ENCODE measurements at places on chromosomes 16 and 17.

- DNase-seq: peak; percentile 90
These were observed 10.3 kb downstream of the LYRM1 start for GRCh38 chr16:20910781-20911321.

DNA sequence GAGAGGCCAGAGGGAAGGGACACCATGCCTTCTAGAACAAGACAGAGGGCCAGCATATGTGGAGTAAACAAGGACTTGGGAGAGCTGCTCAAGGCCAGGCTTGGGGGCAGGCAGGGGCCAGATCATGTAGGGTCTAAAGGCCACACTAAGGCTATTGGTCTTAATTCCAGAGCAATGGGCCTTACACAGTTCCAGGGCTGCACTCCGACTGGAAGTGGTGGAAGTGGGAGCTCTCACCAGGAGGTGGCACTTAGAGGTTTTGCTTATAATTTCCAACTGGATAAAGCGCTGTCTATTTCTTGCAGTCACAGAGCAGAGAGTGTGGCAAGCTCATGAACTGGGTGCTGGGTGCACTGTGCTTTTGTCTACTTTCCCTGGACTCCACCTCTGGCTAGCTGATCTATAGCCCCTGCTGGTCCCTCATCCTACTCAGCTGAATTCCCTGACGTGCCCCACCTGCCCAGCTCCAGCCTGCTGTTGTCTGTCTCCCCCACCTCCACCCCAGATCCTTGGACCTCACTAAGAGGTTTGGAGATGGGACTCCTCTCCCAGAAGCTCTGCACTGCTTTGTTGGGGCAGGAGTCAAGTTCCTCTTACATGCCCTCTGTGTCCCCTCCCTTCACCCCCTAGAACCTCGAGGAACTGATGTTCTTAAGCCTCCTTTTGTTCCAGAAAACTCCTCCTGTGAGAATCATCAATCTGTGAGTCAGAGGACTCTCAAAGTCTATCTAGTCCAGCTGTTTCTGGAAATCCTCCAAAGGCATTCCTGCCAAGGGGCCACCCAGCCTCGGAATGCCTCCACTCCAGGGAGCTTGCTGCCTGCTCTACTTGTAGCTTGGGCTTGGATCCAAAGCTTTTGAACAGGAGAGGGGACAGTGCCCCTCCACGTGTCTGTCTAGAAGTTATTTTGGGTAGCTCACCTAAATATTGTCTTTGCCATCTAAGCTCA is 48.1 kb upstream of the KSR1 start:
- peak; percentile 75 for DNase-seq

- DNase-seq: no peak
These were observed 3.9 kb downstream of the GLIS2 start for GRCh38 chr16:4319454-4320421.

DNA sequence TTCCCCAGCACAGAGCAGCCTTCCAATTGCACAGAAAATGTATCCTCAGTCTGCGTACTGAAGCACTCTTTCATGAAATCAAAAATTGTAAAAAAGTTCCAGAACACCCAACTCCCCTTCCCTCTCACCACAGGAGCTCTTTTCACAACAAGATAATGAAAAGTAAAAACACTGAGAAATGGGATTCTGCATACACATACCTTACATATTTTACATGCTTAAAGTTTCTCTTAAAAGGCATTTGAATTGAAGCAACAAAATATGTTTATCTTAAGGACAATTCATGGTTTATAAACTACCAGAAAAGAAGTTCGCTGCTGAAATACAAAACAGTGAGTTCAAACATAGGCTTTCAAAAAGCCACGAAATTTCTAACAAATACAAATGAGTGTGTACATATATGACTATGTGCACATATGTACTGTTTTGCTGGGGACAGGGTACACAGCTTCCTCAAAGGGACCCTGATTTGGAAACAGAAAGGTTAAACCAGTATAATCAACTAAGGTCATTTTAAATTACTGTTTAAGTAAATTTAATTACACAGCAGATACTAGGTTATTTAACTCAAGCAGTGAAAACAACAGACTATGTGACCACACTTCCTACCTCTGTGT is 33.8 kb downstream of the COG1 start:
- DNase-seq: peak; percentile 33

- DNase-seq: no peak
These were observed 217.8 kb downstream of the ZNF423 start for GRCh38 chr16:49637933-49638672.

DNA sequence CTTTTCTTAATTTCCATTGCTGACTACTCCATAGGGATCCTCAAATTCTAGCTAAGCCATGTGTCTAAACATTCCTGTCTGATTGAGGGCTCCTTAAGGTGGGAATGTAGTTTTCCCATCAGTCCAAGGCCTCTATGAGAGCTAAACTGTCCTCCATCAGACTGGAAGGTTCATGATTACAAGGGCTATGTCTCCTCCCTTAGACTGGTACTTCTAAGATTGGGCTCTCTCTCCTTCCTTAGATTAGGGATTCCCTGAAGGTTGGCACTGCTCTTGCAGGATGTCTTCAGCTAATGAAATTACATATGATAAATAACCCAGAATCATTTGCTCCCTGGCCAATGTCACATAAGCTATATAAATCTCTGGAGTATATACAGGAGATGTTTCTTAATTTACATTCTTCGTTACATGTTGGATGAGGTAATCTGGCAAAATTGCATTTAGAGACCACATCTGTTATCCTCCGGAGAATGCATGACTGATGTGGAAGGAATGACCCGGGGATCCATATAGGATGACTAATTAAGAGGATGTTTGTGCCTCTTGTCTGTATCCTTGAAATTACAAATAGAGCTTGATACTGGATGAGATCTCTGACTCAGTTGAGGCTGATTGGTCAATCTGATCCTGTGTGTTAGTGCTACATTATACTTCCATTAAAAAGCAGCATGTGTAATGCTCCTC is 14.2 kb downstream of the B4GALNT2 start:
- DNase-seq: peak; percentile 99

All from fibroblast of skin of abdomen (primary cell).